GM23248 (cell line): ENCODE measurements at places on chromosomes 11 and 22. TPM values are rescaled to one million over a fixed set of nuclear protein-coding genes. Genes with fewer than 3 reads are reported as not detected.

Gene OR5D18
- not detected in 2 replicates for total RNA-seq

Gene NCR3LG1
- 1.3 and 5.1 TPM in 2 replicates for total RNA-seq

Gene GGTLC3
- total RNA-seq = not detected in 2 replicates

Gene PRRG4
- not detected in 2 replicates for total RNA-seq

Gene EPS8L2
- total RNA-seq = 58.3 and 59.7 TPM in 2 replicates

Gene TRIM6
- 2.3 and 3.6 TPM in 2 replicates for total RNA-seq

Gene OR10A5
- total RNA-seq = not detected in 2 replicates

Gene SPECC1L
- 34.0 and 39.1 TPM in 2 replicates for total RNA-seq

Gene GLB1L2
- not detected in 2 replicates for total RNA-seq

Gene DGAT2
- 7.6 and 10.0 TPM in 2 replicates for total RNA-seq

Gene FAM180B
- not detected in 2 replicates for total RNA-seq

Gene TUBA8
- total RNA-seq = 0.32 TPM in 1 of 2 replicates, not detected in the other

Gene NAALADL1
- 37.7 and 40.7 TPM in 2 replicates for total RNA-seq

Gene CYP2D6
- 0.13 TPM in 1 of 2 replicates, not detected in the other for total RNA-seq

Gene KLHL35
- 10.5 and 13.0 TPM in 2 replicates for total RNA-seq

Gene LSP1
- total RNA-seq = not detected in 2 replicates

Gene ELFN2
- 0.89 and 1.1 TPM in 2 replicates for total RNA-seq

Gene PIWIL4
- 1.2 and 2.8 TPM in 2 replicates for total RNA-seq

Gene ZC3H12C
- 5.1 and 5.3 TPM in 2 replicates for total RNA-seq

Gene PELI3
- total RNA-seq = 8.1 and 10.5 TPM in 2 replicates

Gene MAPK12
- 22.8 and 28.7 TPM in 2 replicates for total RNA-seq

Gene PVALB
- total RNA-seq = not detected in 2 replicates
